ENCODE measurements at places on chromosomes 13 and 19.

GRCh38 chr19:48147597-48148175, 22.5 kb downstream of the LIG1 start:
- DNase-seq = no peak

DNA sequence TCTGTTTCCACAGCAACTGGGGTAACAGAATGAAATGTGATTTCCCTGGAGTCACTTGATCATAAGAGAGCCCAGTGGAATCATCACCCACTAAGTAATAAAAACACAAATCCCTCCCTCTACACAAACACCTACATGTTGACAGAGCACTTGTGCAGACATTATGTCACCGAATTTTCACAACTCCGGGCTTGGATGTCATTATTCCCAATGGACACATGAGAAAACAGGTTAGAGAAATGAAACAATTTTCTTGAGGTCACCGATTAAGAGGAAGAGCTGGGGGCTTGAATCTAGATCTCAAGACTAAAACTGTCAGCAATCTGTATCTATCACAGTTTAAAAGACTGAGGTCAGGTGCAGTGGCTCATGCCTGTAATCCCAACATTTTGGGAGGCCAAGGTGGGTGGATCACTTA, 3.1 kb downstream of the XRCC1 start:
- DNase-seq = no peak

DNA sequence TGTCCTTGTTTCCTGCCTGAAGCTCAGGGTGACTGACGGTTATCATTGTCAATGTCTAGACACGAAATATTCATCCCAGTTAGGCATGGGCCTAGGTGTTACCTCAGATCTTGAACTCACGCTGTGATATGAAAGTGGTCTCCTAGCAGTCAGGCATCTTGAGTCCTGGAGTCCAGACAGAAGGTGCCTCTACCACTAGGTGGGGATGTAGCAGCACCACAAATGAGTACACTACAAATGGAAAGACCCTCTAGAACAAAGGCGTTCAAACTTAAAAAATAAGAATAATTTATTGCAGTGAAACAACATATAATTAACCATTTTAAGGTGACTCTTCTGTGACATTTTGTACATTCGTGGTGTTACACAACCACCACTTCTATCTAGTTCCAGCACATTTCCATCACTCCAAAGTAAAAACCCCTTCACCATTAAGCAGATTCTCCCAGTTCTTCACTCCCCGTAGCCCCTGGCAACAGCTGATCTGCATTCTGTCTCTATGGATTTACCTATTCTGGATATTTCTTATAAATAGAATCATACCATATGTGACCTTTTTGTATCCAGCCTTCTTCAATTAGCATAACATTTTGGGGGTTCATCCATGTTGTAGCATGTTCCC, 11.9 kb upstream of the FRY start:
- DNase-seq = peak; percentile 55

DNA sequence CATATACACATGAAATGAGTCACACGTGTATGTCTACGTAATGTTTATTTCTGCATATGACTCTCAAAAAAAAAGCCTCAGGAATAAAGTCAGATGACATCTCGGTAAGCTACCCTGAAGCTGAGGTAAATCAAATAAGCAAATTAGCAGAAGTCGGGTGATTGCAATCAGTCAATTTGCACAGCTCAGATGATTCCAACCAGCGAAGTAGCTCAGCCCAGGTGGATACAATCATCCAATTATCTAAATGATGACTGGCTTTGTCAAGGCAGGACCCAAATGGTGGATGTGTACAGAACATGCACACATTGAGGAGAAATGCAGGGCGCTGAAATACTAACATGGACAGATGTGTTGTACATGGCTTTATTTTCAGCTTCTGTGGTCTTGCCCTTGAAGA, 148.5 kb downstream of the ZNF486 start:
- no peak for DNase-seq

DNA sequence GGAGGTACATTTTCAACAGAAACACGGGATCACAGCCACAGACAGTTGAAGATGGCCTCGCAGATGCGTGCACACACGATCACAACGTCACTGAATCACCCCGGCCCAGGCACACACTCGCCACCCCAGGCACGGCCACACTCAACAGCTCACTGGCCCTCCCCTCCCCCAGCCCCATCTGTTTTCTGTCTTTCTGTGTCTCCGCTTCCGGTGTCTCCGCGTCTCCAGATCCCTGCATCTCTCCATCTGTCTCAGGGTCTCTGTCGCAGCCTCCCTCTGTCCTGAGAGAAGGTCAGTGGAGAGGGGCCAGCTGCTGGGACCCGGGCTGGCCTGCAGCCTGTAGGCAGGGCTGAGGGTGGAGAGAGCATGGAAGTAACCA, 3.8 kb upstream of the ATP1A3 start:
- DNase-seq = no peak

- no peak for DNase-seq
These were observed 894.5 kb downstream of the PCDH9 start for GRCh38 chr13:66335626-66336025.

GRCh38 chr19:47310819-47311218, 1.2 kb downstream of the C5AR1 start:
- DNase-seq = peak; percentile 78

- DNase-seq = no peak
These were observed 9.9 kb downstream of the HSPH1 start for GRCh38 chr13:31151837-31152236.

GRCh38 chr19:48271531-48272151, 1.8 kb downstream of the ZNF114 start:
- peak; percentile 58 for DNase-seq

DNA sequence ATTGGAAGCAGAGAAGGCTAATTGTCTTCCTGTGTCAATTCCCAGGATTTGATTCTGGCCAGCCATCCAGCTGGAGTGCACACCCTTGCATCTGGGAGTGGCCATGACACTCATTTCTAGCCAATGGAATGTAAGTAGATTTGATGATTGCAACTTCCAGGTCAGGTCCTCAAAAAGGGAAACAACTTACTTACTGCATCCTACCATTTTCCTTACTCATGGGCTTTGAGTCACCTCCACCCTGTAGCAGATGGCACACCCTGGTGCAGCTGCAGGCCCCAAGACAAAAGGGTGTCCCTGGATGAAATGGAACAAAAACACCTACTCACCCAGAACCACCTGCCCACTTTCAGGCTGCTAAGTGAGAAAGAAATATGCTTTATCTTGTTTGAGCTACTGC, 27.3 kb upstream of the MPHOSPH8 start:
- peak; percentile 87 for DNase-seq

DNA sequence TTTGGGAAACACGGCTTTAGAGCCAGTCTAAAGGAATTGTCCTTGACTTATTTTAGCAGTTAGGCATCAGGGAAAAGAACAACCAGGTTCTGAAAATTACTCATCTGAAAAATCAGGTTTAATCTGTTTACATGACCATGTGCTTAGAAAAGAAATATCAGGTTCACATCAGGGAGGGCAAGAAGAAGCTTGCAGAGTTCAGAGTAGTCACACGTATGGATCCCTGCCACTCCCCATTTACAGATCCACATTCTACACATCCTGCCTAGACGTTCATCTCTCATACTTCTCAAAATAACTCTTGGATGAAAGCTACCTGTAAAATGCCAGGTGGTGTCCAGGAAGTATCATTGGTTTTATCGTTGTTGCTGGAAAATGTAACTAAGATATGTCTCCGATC, 14.0 kb upstream of the PHF11 start:
- DNase-seq = peak; percentile 81

GRCh38 chr13:24304620-24305019, 4.8 kb upstream of the C1QTNF9 start:
- DNase-seq = no peak

DNA sequence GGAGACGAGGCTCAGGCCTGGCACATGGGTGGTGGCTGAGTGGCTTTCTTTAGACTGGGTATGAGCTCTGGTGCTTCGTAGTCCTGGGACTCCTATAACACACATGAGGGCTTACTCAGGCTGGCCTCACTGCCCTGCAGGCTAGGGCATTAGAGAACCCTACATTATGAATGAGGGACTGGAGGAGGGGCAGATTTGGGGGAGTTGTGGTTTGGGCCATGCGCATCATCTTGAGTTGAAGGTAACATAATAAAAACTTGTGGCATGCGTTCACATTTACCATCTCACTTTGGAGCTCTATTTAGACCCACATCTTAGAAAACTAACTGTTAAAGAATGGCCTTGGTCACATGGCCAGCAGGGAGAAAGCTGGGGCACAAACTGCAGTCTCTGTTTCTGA, 54.2 kb downstream of the STARD13 start:
- DNase-seq = no peak

DNA sequence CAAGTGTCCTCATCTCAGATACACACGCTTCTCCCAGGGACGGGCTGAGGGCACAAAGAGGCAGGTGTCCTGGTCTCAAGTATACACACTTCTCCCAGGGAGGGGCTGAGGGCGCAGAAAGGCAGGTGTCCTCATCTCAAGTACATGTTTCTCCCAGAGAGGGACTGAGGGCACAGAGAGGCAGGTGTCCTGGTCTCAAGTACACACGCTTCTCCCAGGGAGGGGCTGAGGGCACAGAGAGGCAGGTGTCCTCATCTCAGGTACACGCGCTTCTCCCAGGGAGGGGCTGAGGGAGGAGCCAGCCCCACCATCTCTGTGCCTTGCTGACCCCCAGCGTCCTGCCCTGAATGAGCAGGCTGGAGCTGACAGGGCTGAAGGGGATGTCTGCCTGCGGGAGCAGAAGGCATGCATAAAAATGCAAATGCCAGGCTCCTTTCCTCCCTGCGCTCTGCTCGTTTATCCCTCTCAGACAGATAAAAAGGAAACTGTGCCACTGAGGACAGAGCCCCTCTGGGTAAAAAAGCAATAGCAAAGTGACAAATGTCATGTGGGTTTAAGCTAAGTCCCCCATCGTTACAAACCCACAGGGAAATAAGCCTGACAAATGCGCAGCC, 96.1 kb upstream of the UQCRFS1 start:
- no peak for DNase-seq

- DNase-seq = no peak
These were observed 18.8 kb upstream of the RANBP3 start for GRCh38 chr19:5996623-5997320.
